ENCODE measurements at places on chromosomes 11 and 22.

DNA sequence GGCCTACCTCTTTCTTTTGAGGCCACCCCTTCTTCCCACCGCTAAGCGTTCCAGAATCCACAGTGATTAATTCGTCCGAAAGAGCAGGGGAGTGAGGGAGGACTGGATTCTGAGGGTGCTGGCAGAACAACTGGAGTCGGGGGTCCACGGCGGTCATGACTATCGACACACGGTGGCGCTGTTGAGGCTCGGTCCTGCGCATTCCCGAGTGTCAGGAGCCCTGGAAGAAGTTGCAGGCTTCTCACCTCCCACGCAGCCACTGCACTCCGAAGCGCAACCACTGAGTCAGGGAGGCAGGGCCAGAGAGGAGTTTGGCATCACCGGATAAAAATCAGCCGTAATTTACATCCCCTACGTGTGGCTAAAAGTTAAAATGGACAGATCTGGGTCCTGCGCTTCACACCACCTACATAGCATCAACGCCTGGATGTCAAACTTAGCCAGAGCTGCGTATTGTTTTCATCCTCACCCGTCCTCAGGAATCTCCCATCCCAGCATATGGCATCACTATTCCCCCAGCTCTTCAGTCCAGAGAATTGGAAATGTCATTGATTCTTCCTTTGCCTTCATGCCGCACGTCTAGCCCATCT lies 10.7 kb upstream of the CTSF start:
- peak; percentile 69 for DNase-seq

DNA sequence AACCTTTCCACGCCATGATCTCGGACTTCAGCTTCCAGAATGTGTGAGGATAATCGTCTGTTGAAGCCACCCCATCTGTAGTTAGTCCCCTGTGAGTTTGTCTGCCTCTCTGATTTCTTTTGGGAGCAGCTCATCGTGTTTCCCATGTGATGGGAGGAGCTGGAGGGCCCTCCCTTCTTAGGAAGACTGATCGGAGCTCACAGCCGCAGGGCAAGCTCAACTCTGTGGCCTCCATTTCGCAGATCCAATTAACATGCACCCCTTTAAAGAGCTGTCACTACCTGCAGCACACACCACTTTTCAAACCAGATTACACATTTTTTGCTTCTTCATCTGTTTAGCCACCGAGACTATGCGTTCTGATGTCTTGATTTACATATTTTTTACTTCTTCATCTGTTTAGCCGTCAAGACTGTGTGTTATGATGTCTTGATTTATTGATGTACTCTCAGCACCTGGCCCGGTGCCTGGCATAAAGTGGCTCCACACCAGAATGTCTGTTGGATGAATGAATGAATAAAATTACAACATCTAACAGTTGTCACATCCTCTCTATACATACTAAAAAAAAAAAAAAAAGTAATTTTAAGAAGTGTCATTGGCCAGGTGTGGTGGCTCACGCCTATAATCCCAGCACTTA lies 14.9 kb upstream of the PPFIA1 start:
- no peak for DNase-seq

DNA sequence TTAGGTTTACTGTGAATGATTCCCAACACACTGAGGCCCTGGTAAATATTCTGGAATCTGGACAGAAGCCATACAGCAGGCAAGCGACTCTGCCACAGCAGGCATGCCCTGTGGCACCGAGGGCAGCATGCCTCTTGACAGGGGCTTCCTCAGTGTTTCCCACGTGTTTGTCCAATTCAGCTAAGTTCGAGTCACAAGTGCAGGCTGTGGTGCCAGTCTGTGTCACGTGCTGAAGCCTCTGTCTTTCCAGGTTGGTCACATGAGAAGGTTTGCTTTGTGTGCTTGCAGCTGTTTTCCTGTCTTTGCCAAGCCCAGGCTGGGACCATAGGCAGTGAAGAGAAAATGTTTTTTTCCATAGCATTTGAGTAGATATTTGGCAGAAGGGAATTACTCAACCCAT lies 2.4 kb upstream of the PPFIBP2 start:
- no peak for DNase-seq

GRCh38 chr11:34475656-34476055 lies 36.9 kb downstream of the CAT start:
- DNase-seq, result no peak

GRCh38 chr22:19604711-19605268 lies 80.6 kb upstream of the CLDN5 start:
- DNase-seq, result no peak

GRCh38 chr11:64753380-64754123 lies 6.2 kb downstream of the PYGM start:
- no peak for DNase-seq

GRCh38 chr11:109796253-109796652 lies 296.9 kb upstream of the ZC3H12C start:
- DNase-seq, result no peak

DNA sequence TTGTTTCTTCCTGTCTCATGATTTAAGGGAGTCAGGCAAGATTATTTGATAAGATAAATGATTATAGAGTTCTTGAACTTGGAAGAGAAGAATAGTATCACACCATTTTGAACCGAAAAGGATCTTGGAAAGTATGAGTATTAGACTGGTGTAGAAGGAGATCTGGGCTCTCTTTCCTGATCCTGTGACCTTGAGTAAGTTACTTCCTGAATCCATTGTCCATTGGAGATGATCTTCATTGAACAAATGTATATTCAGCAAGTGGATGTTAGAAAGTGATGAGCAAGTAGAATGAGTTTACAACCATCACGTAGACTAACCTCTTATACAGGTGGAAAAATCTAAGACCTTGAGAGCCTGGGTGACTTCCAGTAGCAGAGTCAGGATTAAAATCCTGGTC lies 2.0 kb downstream of the ACO2 start:
- no peak for DNase-seq

DNA sequence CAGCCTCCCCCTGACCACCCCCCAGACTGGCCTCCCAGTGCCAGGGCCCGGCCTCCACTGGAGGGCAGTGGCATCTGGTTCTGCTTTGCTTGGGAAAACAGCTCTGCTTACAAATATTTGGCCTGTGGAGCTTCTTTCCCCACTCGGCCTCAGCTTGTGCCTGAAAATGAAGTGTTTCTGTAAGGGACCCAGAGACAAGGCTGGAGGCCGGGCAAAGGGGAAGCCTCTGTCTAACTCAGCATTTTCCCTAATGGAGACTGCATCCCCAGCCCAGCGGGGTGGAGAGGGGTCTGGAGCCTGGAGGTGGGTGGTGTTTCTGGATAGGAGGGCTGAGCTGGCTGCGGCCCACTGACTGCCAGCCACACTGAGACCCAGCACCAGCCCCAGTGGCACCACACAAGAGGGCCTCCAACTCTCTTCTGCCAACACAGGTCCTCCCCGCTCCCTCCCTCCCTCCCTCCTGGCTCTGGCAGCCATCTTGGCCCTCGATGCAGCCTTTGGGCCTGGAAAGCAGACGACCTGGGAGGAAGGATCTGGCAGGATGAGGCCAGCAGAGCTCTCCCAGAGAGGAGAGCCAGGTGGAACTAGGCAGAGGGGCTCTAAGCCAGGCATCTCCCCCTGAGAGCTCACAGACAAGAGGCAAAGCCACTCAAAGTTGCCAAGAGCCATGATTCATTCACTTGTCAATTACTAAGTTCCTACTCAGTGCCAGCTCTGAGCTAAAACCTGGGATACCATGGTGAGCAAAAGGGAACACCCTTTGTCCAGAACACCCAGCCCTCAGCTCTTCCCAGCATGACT lies 77.1 kb upstream of the CD82 start:
- DNase-seq, result no peak

- no peak for DNase-seq
Measured at GRCh38 chr11:73142128-73142377, at the start of gene FCHSD2. FCHSD2 (minus strand) TSS chr11:73142318; CDS start chr11:73141877, 441 bp downstream.

GRCh38 chr22:27454807-27455450 lies 346.6 kb downstream of the MN1 start:
- DNase-seq, result peak; percentile 70

DNA sequence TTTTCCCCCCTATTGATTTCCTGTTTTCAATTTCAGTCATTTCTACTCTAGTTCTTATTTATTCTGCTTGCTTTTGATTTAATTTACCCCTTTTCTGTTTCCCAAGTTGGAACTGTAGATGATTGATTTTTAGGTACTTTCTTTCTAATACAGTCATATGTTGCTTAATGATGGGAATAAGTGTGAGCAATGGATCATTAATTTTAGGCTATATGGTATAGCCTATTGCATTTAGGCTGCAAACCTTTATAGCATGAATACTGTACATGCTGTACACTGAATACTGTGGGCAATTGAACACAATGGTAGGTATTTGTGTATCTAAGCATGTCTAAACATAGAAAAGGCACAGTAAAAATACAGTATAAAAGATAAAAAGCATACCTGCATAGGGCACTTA lies 44.9 kb downstream of the DDX10 start:
- DNase-seq, result no peak

DNA sequence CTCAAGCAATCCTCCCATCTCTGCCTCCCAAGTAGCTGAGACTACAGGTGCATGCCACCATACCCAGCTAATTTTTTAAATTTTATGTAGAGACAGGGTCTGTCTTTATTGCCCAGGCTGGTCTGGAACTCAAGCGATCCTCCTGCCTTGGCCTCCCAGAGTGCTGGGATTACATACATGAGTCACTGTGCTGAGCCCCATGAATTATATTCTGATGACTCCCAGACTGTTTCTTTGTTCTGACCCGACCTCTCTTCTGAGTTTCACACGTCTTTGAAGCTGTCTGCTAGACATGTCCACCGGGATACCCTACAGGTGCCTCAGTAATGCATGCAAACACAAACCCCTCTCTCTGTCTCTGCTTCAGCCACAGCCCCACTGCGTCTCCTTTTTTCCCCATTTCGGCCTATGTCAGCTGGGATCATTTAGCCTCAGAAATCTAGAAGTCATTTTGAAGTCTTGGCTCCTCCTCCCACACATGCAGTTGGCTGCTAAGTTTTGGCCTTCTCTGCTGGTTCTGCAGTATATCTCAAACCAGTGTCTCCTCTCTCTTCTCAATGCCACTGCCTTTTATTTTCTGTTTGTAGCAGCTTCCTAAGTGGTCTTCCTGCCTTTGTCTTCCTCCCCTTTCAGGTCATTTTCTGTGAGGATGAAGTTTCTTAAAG lies 4.8 kb downstream of the VPS26B start:
- DNase-seq, result peak; percentile 48

- DNase-seq, result no peak
Measured at GRCh38 chr11:62799486-62799885, 5.8 kb downstream of the NXF1 start.

DNA sequence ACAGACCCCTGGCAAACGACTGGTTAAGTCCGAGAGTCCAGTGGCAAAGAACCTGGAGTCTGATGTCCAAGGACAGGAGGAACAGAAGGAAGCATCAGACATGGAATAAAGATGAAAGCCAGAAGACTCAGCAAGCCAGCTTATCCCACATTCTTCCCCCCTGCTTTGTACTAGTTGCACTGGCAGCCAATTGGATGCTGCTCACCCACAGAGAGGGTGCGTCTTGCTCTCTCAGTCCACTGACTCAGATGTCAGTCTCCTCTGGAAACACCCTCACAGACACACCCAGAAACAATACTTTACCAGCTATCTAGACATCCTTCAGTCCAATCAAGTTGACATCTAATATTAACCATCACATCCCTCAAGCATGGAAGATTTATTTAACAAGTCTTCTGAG lies 1265.8 kb upstream of the CNTN5 start:
- no peak for DNase-seq

GRCh38 chr11:19719960-19720359 lies 7.3 kb downstream of the NAV2 start:
- no peak for DNase-seq

All from fibroblast of skin of right biceps (primary cell).